ENCODE measurements at places on chromosomes 6 and 20.

- no peak for DNase-seq
- H3K4me3 ChIP-seq = no peak overlapping the region
- H3K4me1 ChIP-seq = peaks cover 2% of the 10 kb centered on the region
- no peak overlapping the region for H3K27ac ChIP-seq
- H3K27me3 ChIP-seq = no peaks in the 10 kb centered on the region
- no peaks in the 10 kb centered on the region for H3K36me3 ChIP-seq
Measured at GRCh38 chr20:13061381-13061780, 52.6 kb downstream of the SPTLC3 start.

DNA sequence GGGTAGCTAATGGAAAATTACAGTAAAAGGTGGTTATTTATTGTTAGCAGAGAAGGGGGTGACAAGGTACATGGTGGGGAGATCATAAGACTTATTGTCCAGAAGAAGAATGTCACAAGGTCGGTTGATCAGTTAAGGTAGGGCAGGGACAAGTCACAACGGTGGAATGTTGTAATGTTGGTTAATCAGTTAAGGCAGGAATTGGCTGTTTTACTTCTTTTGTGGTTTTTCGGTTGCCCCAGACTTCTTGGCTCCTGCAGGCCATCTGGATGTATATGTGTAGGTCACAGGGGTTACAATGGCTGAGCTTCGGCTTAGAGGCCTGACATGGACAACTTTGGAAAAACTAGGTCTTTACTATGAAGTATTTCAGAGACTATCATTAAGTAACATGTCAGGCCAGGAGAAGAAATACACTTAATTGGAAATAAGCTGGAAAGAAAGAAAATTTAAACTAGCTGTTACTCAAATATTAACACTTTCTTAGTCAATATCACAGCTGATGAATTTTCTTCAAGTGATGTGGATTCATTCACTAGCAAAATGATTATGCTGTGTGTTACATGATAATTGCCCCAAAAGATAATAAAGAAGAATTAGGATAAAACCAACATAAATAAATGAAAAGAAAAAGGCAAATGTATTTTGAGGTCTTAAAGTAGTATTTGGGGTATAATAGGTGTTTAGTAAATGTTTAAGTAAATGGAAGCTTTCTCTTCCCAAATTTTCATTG is 4.4 kb downstream of the AIG1 start:
- H3K27ac ChIP-seq = no peak overlapping the region
- H3K4me1 ChIP-seq = peaks cover 12% of the 10 kb centered on the region
- no peaks in the 10 kb centered on the region for H3K27me3 ChIP-seq
- no peaks in the 10 kb centered on the region for H3K36me3 ChIP-seq
- DNase-seq = no peak
- H3K4me3 ChIP-seq = no peak overlapping the region

DNA sequence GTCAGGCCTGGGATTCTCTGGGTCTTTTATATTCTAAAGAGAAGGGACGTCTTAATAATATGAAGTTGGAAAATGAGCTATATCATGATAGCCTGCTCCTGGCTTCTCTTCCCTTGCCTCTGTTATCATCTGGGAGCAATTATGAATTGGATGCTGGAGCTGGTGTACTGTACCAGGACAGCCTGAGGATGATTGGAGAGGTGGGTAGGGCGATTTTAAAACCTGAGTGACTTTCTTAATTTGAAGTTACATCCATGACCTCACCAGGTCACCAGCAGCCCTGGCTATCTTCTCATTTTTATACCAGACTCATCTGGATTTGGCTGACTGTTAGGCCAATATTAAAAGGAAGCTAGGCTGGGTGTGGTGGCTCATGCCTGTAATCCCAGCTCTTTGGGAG is 317.6 kb downstream of the CLIC5 start:
- H3K27me3 ChIP-seq = no peaks in the 10 kb centered on the region
- DNase-seq = no peak
- H3K4me3 ChIP-seq = no peak overlapping the region
- no peak overlapping the region for H3K27ac ChIP-seq
- H3K36me3 ChIP-seq = no peaks in the 10 kb centered on the region
- no peaks in the 10 kb centered on the region for H3K4me1 ChIP-seq

DNA sequence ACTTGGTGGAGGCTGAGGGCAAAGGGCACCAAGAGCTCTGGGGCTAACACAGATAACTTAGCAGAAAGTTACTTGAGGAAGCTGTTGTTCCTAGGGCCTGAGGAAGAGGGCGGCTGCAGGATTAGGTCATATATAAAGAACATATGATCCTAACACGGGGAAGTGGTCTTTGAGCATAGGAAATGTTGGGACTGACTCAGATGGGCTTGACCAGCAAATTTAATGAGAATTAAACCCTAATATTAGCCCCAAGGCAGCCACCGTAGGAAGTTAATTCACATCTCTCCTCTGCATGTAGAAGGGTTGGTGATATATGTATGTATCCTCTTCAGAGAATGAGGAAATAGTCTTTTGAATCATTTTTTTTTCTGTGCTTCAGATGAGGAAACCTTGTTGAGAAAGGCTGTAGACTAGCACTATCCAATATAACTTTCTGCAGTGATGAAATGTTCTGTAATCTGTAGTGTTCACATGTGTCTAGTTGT is 9.2 kb upstream of the ZBTB9 start:
- H3K4me3 ChIP-seq = no peak overlapping the region
- H3K36me3 ChIP-seq = peaks cover 6% of the 10 kb centered on the region
- H3K27ac ChIP-seq = no peak overlapping the region

DNA sequence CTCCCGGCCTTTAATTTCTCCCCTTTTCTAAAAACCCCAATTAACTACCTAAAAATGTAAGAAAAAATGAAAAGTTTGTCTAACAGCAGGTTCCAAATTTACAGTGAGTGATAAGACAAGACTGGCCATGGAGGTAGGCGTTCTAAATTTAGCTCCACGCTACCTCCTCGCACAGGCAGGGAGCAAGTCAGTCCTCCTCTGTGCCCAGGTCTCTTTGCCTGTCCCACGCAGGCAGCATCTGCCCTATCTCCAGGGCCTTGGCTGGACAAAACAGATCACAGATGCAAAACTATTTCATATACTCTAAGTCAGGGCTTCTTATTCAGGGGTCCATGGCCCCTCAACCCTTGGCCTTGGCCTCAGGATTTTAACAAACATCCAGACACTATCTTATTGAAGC is 98.0 kb upstream of the JARID2 start:
- peaks cover 5% of the 10 kb centered on the region for H3K27me3 ChIP-seq
- H3K27ac ChIP-seq = no peak overlapping the region
- no peak for DNase-seq
- no peaks in the 10 kb centered on the region for H3K36me3 ChIP-seq
- H3K4me3 ChIP-seq = no peak overlapping the region
- no peaks in the 10 kb centered on the region for H3K4me1 ChIP-seq

DNA sequence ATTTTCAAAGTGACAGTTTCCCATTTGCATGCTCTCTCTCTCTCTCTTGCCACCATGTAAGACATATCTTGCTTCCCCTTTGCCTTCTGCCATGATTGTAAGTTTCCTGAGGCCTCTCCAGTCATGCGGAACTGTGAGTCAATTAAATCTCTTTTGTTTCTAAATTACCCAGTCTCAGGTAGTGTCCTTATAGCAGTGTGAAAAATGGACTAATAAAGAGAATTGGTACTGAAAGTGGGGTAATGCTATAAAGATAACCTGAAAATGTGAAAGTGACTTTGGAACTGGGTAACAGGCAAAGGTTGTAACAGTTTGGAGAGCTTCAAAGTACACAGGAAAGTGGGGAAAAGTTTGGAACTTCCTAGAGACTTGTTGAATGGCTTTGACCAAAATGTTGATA is 389.8 kb downstream of the GRIK2 start:
- no peak for DNase-seq
- H3K4me1 ChIP-seq = no peaks in the 10 kb centered on the region
- H3K27me3 ChIP-seq = no peaks in the 10 kb centered on the region
- no peaks in the 10 kb centered on the region for H3K36me3 ChIP-seq

DNA sequence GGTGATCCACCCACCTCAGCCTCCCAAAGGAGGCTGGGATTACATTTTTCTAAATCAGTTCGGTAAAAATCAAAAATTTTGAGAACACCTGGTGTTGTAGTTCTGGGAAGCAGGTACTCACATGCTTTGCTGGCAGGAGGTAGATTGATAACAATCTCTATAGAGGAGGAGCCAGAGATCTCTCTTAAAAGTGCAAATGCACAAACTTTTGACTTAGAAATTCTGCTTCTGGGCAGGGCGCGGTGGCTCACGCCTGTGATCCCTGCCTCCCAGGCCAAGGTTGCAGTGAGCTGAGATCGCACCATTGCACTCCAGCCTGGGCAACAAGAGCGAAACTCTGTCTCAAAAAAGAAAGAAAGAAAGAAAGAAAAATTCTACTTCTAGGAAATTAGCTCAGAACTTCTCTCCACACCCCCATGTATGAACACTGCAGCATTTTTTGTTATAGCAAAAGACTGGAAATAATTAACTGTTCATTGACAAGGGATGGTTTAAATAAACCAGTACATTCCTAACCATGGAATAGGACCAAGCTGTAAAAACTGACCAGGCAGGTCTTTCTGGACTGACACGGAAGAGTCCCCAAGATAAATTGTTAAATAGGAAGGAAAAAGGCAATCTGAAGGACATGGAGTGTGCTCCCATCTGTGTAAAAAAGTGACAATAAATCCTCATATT is 14.4 kb upstream of the TRIB3 start:
- no peaks in the 10 kb centered on the region for H3K27me3 ChIP-seq
- H3K27ac ChIP-seq = peak overlapping the region; percentile 41
- peak overlapping the region; percentile 41 for H3K4me3 ChIP-seq
- H3K4me1 ChIP-seq = peaks cover 25% of the 10 kb centered on the region
- no peak for DNase-seq
